ENCODE measurements at places on chromosomes 16 and 17. TPM values are rescaled to one million over a fixed set of nuclear protein-coding genes. Genes with fewer than 3 reads are reported as not detected.

Gene CCDC43
- total RNA-seq = 21.0 TPM

Gene CES5A
- total RNA-seq = not detected

Gene CDK5RAP3
- 56.2 TPM for total RNA-seq

Gene MRPL12
- 94.3 TPM for total RNA-seq

Gene RPH3AL
- 5.3 TPM for total RNA-seq

Gene SULT1A4
- 9.2 TPM for total RNA-seq

Gene MMP25
- not detected for total RNA-seq

Gene GNG13
- total RNA-seq = not detected

Gene GALR2
- total RNA-seq = 0.53 TPM

Gene KRTAP1-1
- not detected for total RNA-seq

Gene EME1
- 17.6 TPM for total RNA-seq

Gene ZNF629
- total RNA-seq = 13.8 TPM

Gene SMPD3
- total RNA-seq = 0.58 TPM

Gene GJD3
- total RNA-seq = 2.6 TPM

Gene TVP23C
- total RNA-seq = 10.7 TPM

Gene ACSF2
- 17.0 TPM for total RNA-seq

Gene MYH13
- total RNA-seq = not detected

Gene NKD1
- not detected for total RNA-seq

Gene SBK1
- 0.58 TPM for total RNA-seq
